NCI-H526 (cell line): ENCODE measurements at places on chromosomes 11 and 22.

DNA sequence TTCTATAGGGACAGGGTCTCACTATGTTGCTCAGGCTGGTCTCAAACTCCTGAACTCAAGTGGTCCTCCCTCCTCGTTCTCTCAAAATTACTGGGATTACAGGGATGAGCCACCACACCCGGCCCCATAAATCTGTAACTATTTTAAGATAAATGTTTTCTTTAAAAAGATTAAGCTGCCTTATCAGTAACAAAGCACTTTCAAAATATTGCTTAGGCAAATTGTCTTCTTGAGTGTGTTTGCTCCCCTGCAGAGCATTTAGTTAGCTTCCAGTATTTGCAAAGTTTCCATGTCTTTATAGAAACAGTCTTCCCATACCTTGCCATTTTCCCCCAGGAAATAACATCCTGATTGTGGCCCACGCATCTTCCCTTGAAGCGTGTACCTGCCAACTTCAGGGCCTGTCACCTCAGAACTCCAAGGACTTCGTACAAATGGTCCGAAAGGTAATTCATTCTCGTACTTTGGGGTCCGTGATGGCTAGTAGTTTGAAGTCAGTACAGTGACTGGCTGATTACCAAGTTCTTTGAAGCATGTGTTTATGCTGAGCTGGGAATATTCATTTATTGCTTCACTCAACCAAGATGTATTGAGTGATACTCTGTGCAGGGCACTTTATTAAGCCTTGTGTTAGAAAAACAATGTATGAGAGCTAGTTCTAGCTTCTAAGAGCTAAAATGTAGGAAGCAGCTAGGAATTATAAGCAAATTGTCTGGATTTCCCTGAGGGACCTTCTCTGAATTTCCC, 30.4 kb upstream of the CRTAM start:
- no peak for DNase-seq

DNA sequence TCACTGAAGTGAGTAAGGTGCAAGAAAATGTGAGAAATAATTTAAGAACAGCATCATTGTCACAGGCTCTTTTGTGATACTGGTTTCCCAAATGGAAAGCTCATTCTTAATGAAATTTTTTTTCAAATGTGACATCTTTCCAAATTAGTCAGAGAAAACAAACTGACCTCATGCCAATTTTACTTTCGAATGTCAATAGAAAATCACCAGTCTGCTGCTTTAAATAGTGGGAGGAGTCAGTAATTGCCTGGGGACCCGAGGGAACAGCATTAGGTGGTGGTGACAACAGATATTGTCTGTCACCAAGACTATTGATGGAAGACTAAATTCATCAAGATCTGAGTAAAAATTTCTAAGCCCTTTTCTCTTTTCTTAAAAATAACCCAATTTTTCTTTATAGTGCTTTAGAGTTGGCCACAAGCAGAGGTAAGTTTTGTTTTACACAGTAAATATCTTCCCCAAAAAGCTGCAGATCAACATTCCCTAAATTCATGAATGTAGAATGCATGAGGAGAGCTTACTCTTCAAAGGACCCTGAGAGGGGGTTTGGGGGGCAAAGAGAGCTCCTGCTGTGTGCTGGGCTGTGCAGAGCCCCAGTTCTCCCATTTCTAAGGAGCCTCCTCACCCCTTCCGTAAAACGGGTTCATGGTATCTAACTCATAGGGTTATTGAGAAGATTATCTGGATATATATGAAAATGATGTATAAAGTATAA, 95.1 kb downstream of the PIWIL4 start:
- no peak for DNase-seq

- DNase-seq = no peak
Measured at GRCh38 chr11:94169930-94170545, 41.4 kb downstream of the PANX1 start.

GRCh38 chr11:3942956-3943497, 87.6 kb downstream of the STIM1 start:
- DNase-seq = no peak

DNA sequence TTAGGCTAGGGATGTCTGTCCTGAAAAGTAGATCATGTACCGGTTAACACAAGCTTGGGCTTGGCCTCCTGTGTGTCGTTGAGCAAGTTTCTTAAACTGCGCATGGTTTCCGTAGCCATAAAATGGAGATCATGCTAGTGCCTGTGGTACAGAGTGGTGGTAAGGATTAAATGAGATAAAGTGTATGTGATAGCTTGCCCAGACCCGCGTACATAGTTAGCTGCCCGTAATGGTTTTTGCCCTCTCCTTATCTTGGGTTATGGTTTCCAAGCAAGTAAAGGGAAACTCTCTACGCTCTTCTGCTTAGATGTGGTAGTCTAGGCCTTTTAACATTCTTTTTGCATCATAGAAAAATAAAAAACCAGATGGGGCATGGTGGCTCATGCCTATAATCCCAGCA, 11.0 kb upstream of the PTPRJ start:
- DNase-seq = no peak

DNA sequence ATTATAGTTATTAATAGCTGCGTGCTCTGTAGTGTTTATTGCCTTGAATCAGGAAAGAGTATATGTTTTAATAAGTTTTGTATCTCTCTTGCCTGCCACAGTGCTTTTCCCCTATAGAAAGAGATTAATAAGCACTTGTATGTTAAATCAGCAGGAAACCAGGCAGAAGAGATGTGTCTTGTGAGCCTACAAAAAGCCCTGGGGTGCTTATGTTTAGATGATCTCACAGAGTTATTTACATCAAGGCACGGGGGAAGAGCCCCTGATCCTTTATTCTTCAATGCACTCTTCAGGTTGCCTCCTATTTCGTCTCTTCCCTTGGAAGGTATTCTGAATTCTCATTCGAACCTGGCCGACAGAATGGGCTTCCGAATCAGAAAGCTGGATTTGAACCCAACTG, 183.0 kb downstream of the MAML2 start:
- no peak for DNase-seq

GRCh38 chr11:68843703-68844312, 2.1 kb upstream of the CPT1A start:
- peak; percentile 97 for DNase-seq

DNA sequence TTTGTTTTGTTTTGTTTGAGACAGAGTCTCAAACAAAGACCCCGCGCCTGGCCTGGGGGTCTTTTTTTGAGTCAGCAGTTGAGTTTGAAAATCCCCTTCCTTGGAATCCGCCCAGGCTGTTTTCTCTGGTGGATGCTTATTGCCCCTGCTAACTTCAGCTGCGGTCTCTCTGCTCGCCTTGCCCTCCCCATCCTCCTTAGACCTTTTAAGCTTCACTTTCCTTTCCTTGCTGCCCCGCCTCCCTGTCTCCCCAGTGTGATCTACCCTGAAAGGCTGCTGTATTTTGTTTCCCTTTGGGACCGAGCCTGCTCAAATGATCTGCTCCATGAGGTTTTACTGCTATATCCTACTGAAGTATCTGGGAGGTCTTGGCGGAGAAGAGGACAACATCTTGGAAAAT, 2.5 kb downstream of the USP18 start:
- no peak for DNase-seq
